ENCODE measurements at places on chromosomes 3 and 15.

GRCh38 chr15:100263031-100263430 lies 78.7 kb downstream of the ADAMTS17 start:
- no peak for DNase-seq

DNA sequence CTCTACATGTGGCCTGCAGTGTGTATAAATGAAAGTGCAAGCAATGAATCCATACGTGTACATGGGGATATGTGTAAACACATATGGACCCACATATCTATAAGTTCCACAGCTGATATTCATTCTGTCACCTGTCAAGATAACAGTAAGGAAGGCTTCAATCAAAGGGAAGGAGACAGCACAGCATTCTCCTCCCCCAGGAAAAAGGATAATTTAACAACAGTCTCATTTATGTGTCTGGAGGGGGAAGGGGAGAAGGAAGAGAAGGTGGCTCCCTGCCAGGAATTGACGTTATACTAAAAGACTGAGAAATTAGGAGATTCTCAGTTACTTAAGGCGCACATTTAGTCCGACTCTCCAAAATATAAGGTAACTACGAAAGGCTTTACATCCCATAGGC lies 345.9 kb downstream of the FOXP1 start:
- no peak for DNase-seq

DNA sequence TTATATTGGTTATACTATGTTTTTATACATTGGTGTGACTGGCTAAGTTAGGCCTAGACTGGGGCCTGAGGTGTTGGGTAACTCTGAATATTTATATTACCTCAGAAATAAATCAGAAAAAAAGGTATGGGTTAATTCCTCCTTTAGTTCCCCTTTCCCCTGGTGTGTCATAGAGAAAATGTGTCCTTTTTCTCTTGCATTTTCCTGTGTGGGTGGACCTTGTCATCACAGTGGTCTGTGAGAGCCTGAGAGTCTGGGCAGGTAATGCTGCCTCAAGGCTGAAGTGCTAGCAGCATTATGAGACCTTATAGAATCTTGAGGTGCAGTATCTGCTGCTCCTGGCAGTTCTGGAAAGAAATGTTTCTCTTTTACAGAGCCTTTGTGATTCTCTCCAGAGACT lies 69.7 kb downstream of the PCOLCE2 start:
- DNase-seq: no peak

DNA sequence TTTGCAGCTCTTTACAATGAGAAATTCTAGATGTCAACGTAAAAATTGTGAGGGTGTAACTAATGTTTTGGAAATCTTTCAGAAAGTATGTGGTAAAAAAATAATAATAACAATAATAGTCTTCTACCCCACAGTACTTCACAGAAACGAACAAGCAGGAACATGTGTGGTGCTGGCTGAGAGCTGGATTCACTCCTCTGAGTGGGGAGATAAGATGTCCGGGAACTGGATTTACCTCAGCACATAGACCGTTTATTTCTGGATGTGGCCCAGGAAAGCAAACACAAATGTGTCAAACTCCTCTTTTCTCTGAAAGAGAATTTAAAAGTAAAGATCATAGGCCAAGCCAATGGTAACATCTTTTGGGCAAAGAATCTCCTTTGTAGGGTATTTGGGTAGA lies 103.4 kb downstream of the SLC49A4 start:
- no peak for DNase-seq

- DNase-seq: no peak
Measured at GRCh38 chr3:149315694-149316093, 17.7 kb downstream of the TM4SF18 start.

GRCh38 chr3:68699541-68699940 lies 232.8 kb downstream of the TAFA4 start:
- no peak for DNase-seq

DNA sequence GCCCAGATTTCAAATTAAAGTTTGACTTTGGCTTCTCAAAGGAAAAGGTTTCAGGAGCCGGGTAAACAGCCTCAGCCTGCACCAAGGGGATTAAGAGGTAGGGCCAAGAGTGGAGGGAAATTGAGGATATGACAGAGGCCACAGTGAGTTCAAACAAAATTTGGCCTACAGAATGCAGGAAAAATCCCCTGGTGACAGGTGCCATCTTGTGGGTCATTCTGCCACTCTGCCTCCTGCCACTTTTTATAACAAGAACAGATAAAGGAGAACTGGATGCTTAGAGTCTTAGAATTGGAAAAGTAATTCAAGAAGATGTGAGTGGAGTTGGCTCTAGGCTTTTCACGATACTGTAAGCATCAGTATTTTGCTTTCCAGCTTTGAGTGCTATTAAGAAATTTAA lies 253.2 kb downstream of the NR2F2 start:
- no peak for DNase-seq

DNA sequence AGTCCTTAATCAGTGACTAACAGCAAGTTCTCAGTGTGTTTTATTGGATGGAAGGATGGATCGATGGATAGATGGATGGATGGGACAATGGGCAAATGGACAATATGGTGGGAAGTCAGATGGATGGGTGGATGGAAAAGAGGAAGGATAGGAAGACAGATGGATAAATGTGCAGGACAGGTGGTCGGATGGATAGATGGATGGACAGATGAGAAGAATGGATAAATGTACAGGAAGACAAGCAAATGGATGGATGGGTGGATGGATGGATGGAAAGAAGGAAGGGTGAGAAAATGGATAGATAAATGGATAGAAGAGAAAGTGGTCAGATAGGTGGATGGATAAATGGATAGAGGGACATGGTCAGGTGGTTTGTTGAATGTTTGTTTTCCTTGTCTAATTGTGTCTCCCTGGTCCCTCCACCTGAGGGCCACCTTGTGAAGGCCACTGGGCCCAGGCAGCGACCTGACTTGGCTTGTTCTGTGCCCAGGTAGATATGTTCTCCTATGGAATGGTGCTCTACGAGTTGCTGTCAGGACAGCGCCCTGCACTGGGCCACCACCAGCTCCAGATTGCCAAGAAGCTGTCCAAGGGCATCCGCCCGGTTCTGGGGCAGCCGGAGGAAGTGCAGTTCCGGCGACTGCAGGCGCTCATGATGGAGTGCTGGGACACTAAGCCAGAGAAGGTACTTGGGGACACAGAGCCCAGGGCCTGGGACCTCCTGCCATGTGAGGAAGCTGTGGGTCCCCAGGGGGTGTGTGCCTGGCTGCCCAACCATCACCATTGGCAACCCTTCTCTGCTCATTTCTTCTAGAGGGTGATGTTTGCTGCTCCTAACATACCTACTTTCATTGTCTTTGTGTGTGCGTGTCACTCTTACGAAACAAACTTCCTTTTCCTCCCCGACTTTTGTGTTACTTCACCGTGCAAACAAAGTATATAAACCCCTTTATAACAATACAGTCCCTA lies 137.5 kb downstream of the LRRK1 start:
- no peak for DNase-seq

- DNase-seq: no peak
Measured at GRCh38 chr3:189698811-189699210, 67.6 kb downstream of the TP63 start.

- peak; percentile 83 for DNase-seq
Measured at GRCh38 chr3:150408221-150409124, at the start of gene TSC22D2. Gene TSC22D2, plus strand, starts transcription at chr3:150408298. Its CDS starts 1,053 bp downstream, at chr3:150409351.

- no peak for DNase-seq
Measured at GRCh38 chr3:140943781-140944552, 2.3 kb downstream of the SLC25A36 start.

DNA sequence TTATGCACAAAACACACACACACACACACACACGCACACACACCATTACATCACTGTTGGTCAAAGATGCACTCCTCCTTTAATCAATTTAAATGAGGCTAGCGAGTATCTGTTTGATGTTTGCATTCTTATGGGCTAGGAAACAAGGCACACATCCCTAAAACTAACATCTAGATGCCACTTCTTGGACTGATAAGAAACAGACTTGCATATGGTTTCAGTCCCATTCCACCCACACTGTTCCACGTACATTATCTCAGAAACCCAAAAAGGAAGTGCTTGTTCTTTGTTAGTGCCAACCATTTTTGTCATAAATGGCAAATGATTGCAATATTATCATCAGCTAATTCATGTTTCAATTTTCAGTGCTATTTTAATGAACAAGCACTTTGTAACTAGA lies 69.5 kb downstream of the CCR1 start:
- DNase-seq: no peak

GRCh38 chr3:76410762-76411281 lies 625.5 kb upstream of the ZNF717 start:
- no peak for DNase-seq

DNA sequence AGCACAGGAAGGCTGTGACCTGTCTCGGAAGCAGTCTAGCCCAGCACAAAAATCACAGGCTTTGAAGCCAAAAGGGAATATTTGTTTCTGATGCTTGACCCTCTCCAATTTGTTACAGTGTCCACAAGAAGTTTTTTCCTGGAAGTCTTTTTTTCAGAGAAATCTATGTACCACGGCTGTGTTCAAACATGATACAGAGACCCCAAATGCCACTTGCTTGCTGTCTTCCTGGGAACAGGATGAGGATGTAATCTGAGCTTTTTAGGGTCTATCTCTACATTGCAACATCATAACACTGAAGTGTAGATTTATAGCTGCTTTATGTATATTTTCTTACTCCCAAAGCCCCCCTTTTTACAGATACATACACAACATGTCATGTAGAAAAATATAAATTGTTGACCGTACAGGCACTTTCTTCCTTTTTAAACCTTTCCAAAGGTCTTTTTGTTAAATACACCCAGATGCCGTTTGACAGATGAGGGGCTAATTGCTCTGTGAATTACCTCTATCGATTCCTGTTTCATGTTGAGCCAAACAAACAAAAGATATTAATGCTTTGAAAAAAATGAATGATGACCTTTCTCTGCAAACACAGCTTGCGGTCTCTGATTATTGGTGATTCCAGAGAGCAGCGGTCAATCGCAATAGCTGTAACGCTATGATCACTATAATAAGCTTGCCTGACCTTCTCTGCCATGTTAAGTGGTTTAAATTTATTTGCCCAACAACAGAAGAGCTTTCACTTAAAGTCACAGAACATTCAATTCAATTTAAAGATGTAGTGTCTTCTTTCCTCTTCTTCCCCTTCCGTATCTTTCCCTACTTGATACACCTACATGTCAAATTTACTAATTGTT lies 875.9 kb upstream of the NR2F2 start:
- no peak for DNase-seq

DNA sequence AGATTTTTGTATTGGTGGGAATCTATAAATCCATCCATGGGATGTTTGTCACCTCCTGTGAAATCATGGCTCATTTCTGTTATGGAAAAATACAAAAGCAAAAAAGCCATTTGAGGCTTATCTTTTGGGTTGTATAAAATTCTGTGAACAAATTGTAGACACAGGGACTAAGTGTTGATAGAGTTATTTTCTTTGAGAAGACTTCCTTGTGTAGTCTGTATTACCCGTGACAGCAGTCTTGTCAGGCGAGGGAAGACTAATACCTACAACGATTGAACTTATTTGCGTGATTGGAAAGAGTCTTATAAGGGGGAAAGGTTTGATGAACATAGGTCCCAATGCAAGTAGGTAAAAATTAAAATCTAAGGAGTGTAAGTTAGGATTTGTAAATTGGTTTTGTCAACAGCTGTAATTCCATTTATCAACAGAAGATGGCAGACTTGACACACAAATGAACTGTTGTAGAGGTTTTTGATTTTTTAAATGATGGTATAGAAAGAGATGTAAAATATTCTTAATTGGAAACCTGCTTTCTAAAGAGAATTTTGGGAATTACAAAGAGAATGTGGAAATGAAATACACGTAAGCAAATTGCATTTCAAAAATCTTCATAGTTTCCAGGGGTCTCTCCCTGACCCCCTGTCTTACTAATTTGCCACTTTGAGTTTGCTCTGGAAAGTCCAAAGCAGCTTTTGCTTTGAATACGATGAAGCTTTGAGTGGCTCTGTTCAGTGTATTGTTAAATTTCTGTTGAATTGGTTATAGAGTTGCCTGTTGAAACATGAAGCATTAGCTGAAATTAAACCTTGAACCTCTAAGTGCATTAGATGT lies 33.2 kb downstream of the SLC25A26 start:
- no peak for DNase-seq

DNA sequence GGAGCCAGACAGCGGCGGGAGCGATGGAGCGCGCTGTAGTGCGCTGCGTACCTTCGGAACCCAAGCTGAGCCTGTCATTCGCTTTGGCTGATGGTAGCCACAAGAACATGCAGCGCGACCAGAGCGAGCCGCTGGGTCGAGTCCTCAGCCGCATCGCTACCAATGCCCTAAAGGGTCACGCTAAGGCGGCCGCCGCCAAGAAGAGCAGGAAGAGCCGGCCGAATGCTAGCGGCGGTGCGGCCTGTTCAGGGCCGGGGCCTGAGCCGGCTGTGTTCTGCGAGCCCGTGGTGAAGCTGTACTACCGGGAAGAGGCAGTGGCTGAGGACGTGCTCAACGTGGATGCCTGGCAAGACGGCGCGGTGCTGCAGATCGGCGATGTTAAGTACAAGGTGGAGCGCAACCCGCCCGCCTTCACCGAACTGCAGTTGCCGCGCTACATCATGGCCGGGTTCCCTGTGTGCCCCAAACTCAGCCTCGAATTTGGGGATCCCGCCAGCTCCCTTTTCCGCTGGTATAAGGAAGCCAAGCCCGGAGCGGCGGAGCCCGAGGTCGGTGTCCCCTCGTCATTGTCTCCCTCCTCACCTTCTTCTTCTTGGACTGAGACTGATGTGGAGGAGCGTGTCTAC lies 498 bp downstream of the PDE12 start:
- DNase-seq: no peak

- no peak for DNase-seq
Measured at GRCh38 chr3:194150252-194150934, 14.4 kb downstream of the HES1 start.

GRCh38 chr3:27290760-27291159 lies 78.4 kb downstream of the NEK10 start:
- no peak for DNase-seq

DNA sequence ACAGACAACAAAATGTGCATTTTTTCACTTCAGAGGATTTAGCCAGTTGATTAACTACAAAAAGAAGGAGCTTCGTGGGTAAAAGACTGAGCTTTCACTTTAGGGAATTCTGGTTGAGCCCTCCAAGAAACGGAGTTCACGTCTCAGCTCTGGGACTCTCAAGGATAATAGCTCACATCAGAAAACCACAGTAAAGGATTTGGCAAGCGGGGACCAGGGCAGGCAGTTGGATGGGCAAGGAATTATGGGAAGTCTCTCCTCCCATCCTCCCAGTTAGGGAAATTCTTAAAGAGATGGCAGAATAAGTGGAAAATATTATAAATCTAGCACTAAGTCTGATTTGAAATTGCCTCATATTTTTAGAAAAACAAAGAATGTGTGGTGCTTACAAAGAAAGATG lies 188.3 kb upstream of the EOMES start:
- no peak for DNase-seq

- no peak for DNase-seq
Measured at GRCh38 chr3:6120786-6121185, 740.1 kb upstream of the GRM7 start.
